ENCODE measurements at places on chromosomes 16 and 17. TPM values are rescaled to one million over a fixed set of nuclear protein-coding genes. Genes with fewer than 3 reads are reported as not detected.

DNA sequence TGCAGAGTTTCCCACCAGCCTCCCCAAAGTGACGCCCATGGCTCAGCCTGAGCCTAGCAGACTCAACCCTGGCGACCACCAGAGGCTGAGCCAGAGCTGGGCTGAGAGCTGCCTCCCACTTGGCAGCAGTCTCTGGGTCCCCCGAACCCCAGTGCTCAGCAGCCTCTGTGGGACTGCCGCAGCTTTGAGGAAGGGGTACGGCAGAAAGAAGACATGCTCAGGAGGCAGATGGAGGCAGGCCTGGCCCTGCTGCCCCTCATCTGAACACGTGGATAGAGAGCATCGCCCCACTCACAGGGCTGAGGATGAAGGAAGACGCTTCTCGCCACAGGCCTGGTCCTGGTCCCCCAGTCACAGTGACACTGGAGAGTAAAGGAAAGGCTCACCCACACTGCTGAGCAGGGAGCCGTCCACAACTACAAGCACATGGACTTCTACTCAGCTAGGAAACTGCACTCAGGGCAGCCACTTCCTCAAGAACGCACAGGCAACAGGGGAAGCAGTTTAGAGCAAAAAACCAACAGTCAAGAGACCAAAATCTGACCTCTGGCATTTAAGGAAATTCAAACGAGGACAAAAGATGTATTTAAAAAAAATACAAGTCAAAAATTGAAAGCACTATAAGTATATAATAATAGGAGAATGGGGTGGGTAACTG is 45.2 kb upstream of the GSG1L start:
- H3K36me3 ChIP-seq: peaks cover 80% of the 10 kb centered on the region
- DNase-seq: no peak
- H3K27me3 ChIP-seq: no peaks in the 10 kb centered on the region

The TMEM114 gene
- 1.6 TPM for total RNA-seq

GRCh38 chr16:51152691-51153576 is 1.9 kb upstream of the SALL1 start:
- H3K27ac ChIP-seq: peak overlapping the region; percentile 75
- peak overlapping the region; percentile 100 for H3K4me3 ChIP-seq
- peaks cover 24% of the 10 kb centered on the region for H3K27me3 ChIP-seq
- peaks cover 17% of the 10 kb centered on the region for H3K4me1 ChIP-seq
- H3K36me3 ChIP-seq: no peaks in the 10 kb centered on the region

DNA sequence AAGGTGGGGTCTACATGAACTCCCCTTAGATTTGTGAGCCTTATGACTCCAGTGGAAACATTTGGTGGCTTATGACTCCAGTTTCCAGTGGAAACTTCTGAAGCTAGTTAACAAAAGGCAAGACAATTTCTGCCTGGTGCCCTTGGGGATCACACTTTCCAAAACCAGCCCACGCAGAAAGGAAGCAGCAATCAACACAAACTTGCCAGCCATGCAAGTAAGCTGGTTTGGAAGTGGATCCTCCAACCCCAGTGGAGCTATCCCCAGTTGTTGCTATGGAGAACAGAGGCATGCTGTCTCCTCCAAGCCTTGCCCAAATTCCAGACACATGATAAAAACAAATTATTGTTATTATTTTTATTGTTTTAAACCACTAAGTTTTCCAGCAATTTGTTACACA is 130.9 kb downstream of the CDH11 start:
- no peaks in the 10 kb centered on the region for H3K36me3 ChIP-seq
- H3K4me3 ChIP-seq: no peak overlapping the region
- no peak for DNase-seq
- H3K4me1 ChIP-seq: no peaks in the 10 kb centered on the region
- H3K27me3 ChIP-seq: no peaks in the 10 kb centered on the region

The GPR139 gene
- 0.84 TPM for total RNA-seq

DNA sequence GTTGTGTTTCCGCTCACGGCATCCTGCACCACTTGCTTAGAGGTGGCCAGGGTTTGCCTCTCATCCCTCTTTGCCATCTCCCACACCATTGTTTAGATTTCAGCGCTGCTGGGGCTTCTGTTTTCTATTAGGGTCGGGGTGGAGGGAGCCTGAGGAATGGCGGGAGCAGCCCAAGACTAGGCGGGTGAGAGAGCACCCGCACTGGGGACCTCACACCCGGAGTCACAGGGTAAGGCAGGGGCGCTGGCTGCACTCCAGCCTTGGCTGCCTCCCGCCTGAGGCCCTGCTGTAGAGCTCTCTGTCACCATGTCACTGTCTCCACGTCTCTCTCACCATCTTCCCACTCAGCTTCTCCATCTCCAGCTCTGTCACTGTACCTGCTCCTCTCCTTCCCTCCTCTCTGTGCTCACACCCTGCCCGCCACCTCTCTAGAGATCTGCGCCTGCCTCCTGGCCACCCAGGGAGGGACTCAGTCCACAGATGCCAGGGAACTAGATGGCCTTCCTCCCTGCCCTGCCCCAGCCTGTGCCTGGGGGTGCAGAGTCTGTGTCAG is 32.8 kb upstream of the ABCC3 start:
- no peak overlapping the region for H3K4me3 ChIP-seq
- peaks cover under 1% of the 10 kb centered on the region for H3K4me1 ChIP-seq
- no peaks in the 10 kb centered on the region for H3K36me3 ChIP-seq

GRCh38 chr17:79018370-79018695 is 5.6 kb upstream of the C1QTNF1 start:
- peaks cover 2% of the 10 kb centered on the region for H3K4me1 ChIP-seq
- H3K27ac ChIP-seq: no peak overlapping the region
- peaks cover 32% of the 10 kb centered on the region for H3K27me3 ChIP-seq
- no peak for DNase-seq

DNA sequence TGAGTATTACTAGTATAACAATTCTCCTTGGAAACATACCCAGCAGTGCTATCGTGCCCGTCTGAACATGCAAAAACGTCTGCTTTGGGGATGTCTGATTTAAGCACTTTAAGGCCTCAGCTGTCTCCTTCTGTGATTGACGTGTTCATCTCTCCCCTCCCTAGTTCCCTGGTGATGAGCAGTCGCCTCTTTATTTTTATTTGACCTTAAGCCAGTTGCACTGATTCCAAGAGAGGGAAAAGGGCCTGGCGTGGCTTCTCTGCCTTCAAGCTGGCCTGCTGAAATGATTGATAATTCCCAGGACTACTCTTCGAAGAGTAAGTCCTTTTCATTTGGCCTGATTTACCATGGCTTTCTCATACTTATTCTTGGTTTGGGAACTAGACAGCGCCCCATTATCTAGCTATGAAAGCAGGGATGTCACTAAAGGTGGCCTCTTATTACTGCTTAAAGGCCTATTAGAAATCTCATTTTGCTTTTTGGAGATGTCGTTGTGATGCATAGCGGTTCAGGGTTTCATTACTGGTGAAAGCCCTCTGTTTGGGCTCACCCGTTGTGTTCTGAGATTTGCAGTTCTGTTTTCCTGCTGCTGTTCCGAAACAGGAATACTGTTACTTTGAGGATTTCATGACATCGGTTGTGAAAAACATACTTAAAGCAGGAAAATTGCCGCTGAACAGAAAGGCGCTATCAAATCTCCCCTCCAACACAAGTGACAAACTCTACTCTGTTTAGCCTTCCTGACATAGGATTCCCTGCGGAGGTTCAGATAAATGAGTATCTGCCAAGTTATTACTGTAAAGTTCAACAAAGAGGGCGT is 65.5 kb downstream of the IQCK start:
- DNase-seq: no peak
- no peak overlapping the region for H3K4me3 ChIP-seq
- no peaks in the 10 kb centered on the region for H3K4me1 ChIP-seq
- no peaks in the 10 kb centered on the region for H3K36me3 ChIP-seq
- no peak overlapping the region for H3K27ac ChIP-seq

The APOBR gene
- total RNA-seq: not detected

DNA sequence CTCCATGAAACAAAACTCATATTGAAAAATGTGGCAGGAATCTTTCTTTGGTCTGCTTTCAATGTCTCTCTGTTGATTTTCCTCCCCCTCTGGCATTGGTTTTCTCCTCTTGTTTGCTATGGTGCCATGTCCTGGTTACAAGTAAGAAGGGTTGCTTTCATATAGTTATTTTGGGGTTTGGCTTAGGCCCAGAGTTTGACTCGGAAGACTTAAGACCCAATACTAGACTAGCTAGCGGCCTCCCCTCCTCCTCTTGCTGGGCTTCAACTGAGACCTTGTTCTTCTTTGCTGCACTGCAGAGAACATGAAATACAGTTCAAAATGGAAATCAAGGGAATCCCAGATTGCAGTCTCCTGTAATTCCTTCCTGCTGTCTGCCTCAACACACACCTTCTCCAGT is 30.0 kb upstream of the CLEC18A start:
- H3K36me3 ChIP-seq: no peaks in the 10 kb centered on the region
- no peak overlapping the region for H3K27ac ChIP-seq
- no peak overlapping the region for H3K4me3 ChIP-seq
- peaks cover 8% of the 10 kb centered on the region for H3K4me1 ChIP-seq
- no peaks in the 10 kb centered on the region for H3K27me3 ChIP-seq
- DNase-seq: no peak

- no peak overlapping the region for H3K4me3 ChIP-seq
- DNase-seq: no peak
- H3K27me3 ChIP-seq: no peaks in the 10 kb centered on the region
These were observed 14.9 kb downstream of the CNTNAP1 start for GRCh38 chr17:42697108-42697811.

The TNS4 gene
- total RNA-seq: 0.20 TPM

The PRDM7 gene
- not detected for total RNA-seq

The PLXDC1 gene
- 4.1 TPM for total RNA-seq

DNA sequence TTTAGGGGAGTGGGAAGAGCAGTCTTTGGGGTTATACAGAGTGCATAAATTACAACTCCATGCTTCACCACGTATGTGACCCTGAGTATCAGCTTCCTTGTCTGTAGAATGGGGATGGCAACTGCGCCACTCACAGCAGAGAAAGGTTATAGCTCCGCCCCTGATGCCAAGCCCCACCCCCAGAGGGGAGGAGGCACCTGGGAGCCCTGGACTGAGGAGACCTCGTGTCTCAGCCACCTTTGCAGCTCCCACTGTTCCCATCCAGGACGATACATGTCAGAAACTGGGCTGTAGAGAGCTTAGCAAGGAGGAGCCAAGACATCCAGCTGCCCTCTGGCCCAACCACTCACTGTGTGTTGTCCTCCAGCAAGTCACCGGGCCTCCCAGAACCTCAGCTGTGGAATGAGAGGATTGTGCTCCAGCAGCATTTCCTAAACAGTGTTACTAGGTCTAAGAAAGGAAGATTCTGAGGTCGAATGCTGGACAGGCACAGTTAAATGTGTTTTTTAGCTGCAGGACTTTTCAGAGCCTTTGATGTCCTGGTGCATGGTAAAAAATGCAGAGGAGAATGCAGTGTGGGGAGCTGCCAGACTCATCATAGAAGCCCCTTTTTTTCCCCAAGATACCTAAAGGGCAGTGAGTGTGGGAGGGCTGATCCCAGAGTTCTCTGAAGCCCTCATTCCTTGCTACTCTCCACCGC is 49.4 kb downstream of the BEAN1 start:
- H3K27me3 ChIP-seq: peaks cover 3% of the 10 kb centered on the region
- H3K4me1 ChIP-seq: peaks cover 7% of the 10 kb centered on the region
- H3K36me3 ChIP-seq: no peaks in the 10 kb centered on the region
- no peak overlapping the region for H3K4me3 ChIP-seq

DNA sequence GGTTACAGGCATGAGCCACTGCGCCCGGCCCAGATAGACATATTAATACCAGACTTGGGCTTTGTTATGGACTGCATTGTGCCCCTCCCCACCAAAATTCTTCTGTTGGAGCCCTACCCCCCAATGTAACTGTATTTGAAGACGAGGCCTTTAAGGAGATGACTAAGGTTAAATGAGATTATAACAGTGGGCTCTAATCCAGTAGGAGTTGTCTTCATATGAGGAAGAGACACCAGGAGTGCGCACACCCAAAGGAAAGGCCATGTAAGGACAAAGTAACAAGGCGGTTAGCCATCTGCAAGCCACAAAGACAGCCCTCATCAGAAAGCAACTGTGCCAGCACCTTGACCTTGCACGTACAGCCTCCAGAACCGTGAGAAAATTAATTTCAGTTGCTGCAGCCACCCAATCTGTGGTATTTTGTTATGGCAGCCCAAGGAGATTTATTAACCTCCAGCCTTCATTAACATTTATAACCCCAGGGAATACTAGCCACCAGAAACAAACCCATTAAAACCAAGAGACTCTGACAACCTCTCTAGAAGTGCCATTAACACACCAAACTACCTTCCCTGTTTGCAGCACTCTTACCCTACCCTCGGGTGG is 107.6 kb downstream of the TTC19 start:
- H3K27ac ChIP-seq: no peak overlapping the region
- no peak for DNase-seq
- no peaks in the 10 kb centered on the region for H3K4me1 ChIP-seq
- no peaks in the 10 kb centered on the region for H3K27me3 ChIP-seq
- no peak overlapping the region for H3K4me3 ChIP-seq
- peaks cover 4% of the 10 kb centered on the region for H3K36me3 ChIP-seq

The TEKT1 gene
- total RNA-seq: not detected

DNA sequence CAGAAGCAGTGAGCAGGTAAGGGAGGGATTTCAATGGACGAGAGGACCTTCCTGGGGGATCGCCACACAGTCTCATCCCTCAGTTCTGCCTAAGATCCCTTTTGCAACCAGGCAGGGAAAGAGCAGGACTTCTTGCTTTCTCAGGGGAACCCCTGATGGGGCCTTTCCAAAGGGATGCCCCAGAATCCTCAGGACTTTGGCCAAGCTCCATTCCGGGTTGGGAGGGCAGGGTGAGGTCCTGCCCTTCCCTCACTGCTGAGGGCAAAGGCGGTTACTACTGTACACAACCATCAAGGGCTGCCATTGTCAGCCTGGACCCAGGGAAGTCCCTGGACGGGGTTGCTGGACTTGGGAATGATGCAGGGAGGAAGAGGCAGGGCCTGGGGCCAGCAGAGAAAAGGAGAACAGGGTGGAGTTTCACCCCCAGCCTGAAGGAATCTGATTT is 9.7 kb downstream of the PRR29 start:
- H3K27me3 ChIP-seq: no peaks in the 10 kb centered on the region
- H3K4me3 ChIP-seq: no peak overlapping the region
- DNase-seq: no peak

The MAPT gene
- total RNA-seq: 2.4 TPM

GRCh38 chr16:60788631-60789030 is 1247.6 kb downstream of the CDH8 start:
- no peak for DNase-seq
- H3K27ac ChIP-seq: no peak overlapping the region
- H3K4me1 ChIP-seq: no peaks in the 10 kb centered on the region

DNA sequence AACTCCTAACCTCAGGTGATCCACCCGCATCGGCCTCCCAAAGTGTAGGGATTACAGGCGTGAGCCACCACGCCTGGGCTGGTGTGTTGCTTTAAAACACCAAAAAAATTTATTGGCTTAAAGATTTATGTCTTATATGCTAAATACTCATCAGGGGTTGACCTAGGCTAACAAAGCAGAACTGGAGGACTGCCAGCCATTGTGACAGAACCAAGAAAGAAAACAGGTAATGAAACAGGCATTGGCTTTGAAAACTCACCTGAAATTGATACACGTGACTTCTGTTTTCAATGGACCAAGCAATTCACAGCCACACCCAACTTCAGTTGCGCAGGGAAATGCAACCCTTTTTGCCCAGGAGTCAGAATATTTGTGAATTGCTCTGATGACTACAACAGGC is 4.9 kb upstream of the PHAF1 start:
- H3K27me3 ChIP-seq: peaks cover 4% of the 10 kb centered on the region
- DNase-seq: no peak
- peaks cover 5% of the 10 kb centered on the region for H3K4me1 ChIP-seq
- no peaks in the 10 kb centered on the region for H3K36me3 ChIP-seq
- H3K27ac ChIP-seq: no peak overlapping the region

GRCh38 chr17:53749178-53749577 is 73.5 kb upstream of the KIF2B start:
- no peak overlapping the region for H3K4me3 ChIP-seq
- 0 out of 2 replicates have a peak, but pooled peaks cover 2% of the 10 kb centered on the region for H3K36me3 ChIP-seq
- no peak overlapping the region for H3K27ac ChIP-seq
- H3K4me1 ChIP-seq: peaks cover 4% of the 10 kb centered on the region

All from H1 (cell line).